ENCODE measurements at places on chromosomes 5 and 9.

DNA sequence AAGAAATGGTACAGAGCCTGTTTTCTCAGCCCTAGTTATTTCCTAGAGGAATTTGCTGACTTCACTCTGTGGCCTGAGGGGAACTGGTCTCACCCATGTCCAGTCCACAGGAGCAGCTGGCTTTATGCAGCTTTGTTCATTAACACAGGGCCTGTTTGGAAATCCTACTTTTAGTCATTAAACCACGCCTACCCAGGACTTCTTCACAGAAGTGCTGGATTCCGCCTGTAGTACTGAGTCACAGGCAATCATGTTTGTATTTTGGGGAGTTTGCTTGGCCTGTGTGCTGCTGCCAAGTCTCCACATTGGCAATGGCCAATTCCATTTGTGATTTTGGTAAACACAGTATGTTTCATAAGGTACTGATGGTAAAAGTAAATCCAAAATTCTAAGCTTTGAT is 52.8 kb downstream of the CTNND2 start:
- DNase-seq, result no peak

GRCh38 chr5:159018855-159019254 is 80.9 kb downstream of the EBF1 start:
- DNase-seq, result no peak

DNA sequence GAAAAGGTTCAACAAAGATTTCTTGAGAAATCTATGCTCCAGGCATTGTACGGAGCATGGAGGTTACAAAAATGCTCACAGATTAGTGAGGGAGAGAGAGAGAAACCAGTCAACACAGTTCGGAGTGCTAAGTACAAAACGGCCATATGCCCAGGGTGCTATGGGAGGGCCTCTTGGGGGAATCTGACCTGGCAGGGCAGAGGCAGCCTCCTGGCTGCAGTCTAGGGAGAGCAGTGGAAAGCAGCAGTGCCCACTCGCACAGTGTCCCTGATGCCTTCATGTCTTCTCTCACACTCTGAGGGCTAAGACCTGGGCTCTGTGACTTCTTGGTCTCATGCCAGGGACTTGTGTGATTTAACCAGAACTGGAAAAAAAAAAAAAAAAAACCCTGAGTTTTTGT is 29.8 kb upstream of the SMC5 start:
- no peak for DNase-seq

DNA sequence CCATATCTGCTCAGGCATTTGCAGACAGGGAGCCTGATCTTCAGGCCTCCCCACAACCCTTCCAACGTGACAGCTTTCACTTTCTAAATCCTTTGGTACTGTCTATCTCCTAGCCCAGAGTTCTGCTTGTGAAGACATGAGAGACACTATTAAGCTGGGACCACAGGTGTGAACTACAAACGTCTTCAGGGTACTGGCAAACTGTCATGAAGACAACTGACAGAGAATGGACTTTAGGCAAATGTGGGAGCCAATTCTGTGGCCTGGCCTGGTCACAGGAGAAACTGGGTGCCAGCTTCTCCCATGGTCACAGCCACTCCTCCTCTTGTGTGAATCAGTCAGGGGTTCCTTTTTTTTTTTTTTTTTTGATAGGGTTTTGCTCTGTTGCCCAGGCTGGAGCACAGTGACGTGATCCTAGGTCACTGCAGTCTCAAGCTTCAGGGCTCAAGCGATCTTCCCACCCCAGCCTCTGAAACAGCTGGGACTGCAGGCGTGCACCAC is 10.4 kb downstream of the TRIM14 start:
- peak; percentile 61 for DNase-seq

DNA sequence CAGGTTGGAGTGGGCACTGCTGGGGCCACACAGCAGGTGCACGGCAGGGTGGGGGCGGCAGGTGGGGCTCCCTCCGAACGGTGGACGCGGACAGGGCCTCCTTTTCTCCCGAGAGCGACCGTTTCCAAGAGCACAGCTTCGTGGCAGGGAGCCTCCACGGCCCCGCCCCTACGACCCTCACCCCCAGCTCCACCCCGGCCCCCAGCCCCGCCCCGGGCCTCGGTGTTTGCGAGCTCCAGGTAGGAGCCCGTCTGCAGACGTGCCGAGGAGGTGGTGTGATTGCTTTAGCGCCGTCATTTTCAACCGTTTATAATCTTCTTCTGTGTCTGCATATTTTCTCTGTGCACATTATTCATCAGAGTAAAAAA is 8.8 kb downstream of the GRIN1 start:
- DNase-seq, result no peak

GRCh38 chr5:149605354-149605997 is 24.2 kb downstream of the ARHGEF37 start:
- DNase-seq, result no peak

GRCh38 chr5:176560364-176560763 is 11.2 kb downstream of the CDHR2 start:
- no peak for DNase-seq

GRCh38 chr9:136994888-136995230 is 1.5 kb downstream of the CLIC3 start:
- no peak for DNase-seq

- DNase-seq, result no peak
Measured at GRCh38 chr9:70601000-70601951, 186.8 kb upstream of the KLF9 start.

DNA sequence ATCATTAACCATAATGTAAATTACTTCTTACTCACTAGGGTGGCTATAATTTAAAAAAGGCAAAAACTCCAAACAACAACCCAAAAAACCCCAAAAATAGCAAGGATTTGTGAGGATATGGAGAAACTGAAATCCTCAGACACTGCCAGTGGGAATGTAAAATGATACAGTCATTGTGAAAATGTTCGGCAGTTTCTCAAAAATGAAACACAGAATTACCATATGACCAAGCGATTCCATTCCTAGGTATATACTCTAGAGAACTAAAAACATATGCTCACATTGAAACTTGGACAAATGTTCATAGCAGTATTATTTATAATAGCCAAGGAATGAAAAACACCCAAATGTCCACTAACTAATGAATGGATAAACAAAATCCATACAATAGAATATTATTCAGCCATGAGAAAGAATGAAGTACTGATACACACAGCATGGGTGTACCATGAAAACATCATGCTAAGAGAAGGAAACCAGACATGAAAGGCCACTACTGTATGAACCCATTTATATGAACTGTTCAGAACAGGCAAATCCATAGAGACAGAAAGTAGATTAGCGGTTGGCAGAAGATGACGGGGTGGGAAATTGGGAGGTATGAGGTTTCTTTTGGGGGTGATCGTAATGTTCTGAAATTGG is 119.1 kb downstream of the MAPKAP1 start:
- DNase-seq, result no peak

DNA sequence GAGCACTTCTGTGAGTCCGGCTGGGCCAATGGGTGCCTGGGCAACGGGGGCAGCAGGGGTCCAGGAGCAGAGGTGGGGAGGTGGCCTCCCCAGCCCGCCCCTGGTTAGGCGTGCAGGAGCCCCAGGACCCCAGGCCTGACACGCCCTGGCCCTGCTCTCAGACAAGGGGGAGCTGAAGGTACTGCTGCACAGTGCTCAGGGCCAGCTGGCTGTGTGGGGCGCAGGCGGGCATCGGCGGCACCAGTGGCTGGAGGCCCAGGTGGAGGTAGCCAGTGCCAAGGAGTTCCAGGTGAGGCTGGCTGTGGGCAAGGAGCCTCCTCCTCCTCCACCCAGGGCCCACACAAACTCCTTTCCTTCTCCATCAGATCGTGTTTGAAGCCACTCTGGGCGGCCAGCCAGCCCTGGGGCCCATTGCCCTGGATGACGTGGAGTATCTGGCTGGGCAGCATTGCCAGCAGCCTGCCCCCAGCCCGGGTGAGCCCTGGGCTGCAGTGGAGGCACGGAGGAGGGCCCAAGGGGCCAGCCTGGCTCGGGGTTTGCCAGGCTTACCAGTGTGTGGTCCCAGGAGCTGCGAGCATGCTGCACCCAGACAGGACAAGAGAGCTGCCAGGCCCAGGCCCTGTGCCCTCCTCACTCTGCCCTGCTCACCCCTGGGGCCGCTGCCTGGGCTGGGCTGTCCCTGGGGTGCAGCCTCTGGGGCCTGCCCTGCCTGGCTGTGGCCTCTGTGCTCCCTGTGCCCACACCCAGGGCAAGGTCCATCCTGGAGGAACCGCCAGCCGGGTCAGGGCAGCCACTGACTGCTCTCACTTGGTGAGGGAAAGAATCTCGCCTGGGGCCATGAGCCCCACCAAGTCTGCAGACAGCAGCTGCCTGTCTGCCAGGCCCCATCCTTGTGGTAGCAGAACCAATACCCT is 7.0 kb downstream of the MAMDC4 start:
- no peak for DNase-seq

DNA sequence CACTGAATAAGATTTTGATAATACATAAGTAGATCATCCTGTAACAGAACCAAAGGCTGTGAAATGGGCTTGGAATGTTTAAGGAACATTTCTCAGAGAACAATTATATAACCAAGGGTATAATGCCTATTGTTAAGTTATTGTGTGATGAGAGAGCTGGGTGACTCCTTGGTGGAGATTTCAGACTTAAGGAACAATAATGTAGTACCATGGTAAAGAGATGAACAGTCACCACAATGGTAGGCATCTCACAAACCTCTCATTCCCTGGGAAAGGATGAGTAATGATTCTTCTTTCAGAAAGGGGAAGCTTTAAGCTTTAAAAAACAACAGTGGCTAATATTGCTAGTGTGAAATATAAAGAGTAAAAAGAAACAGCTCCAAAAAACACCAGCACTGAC is 147.4 kb downstream of the TRIM36 start:
- no peak for DNase-seq

DNA sequence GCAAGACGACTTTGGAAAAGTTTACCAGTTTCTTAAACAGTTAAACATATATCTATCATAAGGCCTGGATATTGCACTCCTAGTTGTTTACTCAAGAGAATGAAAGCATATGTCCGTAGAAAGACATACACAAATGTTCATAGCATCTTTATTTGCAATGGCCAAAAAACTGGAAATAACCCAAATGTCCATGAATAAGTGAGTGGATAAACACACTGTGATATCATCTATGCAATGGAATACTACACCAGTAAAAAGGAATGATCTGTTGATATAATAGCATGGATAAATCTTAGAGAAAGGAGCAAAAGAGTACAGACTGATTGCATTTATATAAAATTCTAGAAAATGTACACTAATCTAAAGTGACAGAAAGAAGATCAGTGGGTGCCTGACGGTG is 28.0 kb upstream of the VCAN start:
- no peak for DNase-seq

GRCh38 chr9:120579139-120580050 is 572 bp downstream of the CDK5RAP2 start:
- no peak for DNase-seq

- DNase-seq, result no peak
Measured at GRCh38 chr5:1815071-1815786, 14.0 kb downstream of the NDUFS6 start.

DNA sequence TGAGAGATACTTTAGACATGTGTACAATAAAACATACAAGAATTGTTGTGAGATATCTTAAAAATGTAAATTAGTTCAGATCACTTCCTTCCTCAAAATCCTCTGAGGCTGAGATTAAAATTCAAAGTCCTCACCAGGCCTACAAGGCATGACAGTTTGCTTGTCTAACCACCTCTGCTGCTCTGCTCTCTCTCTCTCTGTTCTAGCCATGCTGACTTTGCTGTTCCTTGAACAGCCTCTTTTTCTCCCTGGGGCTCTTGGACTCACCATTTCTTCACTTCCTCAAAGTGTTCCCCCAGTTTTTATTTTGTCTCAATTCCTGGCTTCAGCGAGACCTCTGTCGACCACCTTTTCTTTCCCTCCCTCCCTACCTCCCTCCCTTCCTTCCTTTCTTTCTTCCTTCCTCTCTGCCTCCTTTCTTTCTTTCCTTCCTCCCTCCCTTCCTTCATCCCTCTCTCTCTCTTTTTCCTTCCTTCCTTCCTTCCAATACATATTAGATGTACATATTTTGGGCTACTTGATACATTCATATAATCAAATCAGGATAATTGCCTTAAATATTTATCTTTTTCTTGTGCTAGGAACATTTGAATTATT is 27.0 kb downstream of the CATSPER3 start:
- DNase-seq, result no peak

Data from CD4-positive, alpha-beta T cell treated with Interleukin-6 for 4 hours (primary cell).